A549 treated with dexamethasone at 1 μM for 4 hours (cell line): ENCODE measurements at places on chromosomes 16 and 17. TPM values are rescaled to one million over a fixed set of nuclear protein-coding genes. Genes with fewer than 3 reads are reported as not detected.

TMED6 gene
- 0.08 TPM in 1 of 5 replicates, not detected in the others for total RNA-seq

ARHGAP44 gene
- 2.4 to 2.8 TPM (median 2.6 TPM) in 5 replicates for total RNA-seq

ZNRF1 gene
- 17.4 to 25.6 TPM (median 24.1 TPM) in 5 replicates for total RNA-seq

SMIM5 gene
- 0.71 to 1.1 TPM (median 1.0 TPM) in 5 replicates for total RNA-seq

TCAP gene
- total RNA-seq, result 0.53 to 1.1 TPM (median 0.92 TPM) in 5 replicates

GUCY2D gene
- total RNA-seq, result 0.18 to 0.78 TPM (median 0.33 TPM) in 5 replicates

INCA1 gene
- total RNA-seq, result 1.0 to 1.9 TPM (median 1.5 TPM) in 5 replicates

IRX3 gene
- 5.2 to 8.1 TPM (median 7.0 TPM) in 5 replicates for total RNA-seq

CTDNEP1 gene
- total RNA-seq, result 218 to 267 TPM (median 246 TPM) in 5 replicates

TP53TG3C gene
- total RNA-seq, result 0.22 to 0.50 TPM (median 0.44 TPM) in 3 of 5 replicates, not detected in the others

LGALS9B gene
- not detected in 5 replicates for total RNA-seq

C17orf113 gene
- 0.45 to 0.97 TPM (median 0.59 TPM) in 5 replicates for total RNA-seq

OVCA2 gene
- 55.0 to 85.4 TPM (median 75.7 TPM) in 5 replicates for total RNA-seq

MT1X gene
- total RNA-seq, result 401 to 928 TPM (median 662 TPM) in 5 replicates

LAT gene
- total RNA-seq, result 2.2 to 5.0 TPM (median 3.5 TPM) in 5 replicates

CD7 gene
- 0.08 to 0.22 TPM (median 0.15 TPM) in 5 replicates for total RNA-seq

OR4D1 gene
- total RNA-seq, result 0.02 TPM in 1 of 5 replicates, not detected in the others

STAT3 gene
- 59.7 to 88.6 TPM (median 82.5 TPM) in 5 replicates for total RNA-seq

CSH1 gene
- not detected in 5 replicates for total RNA-seq

PIK3R6 gene
- total RNA-seq, result 0.06 TPM in 1 of 5 replicates, not detected in the others

CLDN6 gene
- total RNA-seq, result 0.14 to 0.54 TPM (median 0.31 TPM) in 5 replicates

TNRC6C gene
- 1.5 to 3.9 TPM (median 3.4 TPM) in 5 replicates for total RNA-seq

ABCC11 gene
- total RNA-seq, result 0.11 to 0.21 TPM (median 0.14 TPM) in 4 of 5 replicates, not detected in the other

PARD6A gene
- 1.7 to 2.8 TPM (median 2.2 TPM) in 5 replicates for total RNA-seq

KRT33B gene
- total RNA-seq, result not detected in 5 replicates

TBX6 gene
- total RNA-seq, result 0.12 to 0.42 TPM (median 0.29 TPM) in 5 replicates

AOC2 gene
- 1.6 to 3.0 TPM (median 2.4 TPM) in 5 replicates for total RNA-seq
